T-helper 1 cell (primary cell): ENCODE measurements at places on chromosomes 7 and 10.

- DNase-seq, result no peak
Measured at GRCh38 chr7:20597339-20597738, 18.1 kb upstream of the ABCB5 start.

- peak; percentile 46 for DNase-seq
Measured at GRCh38 chr10:33139181-33139646, 181.2 kb upstream of the ITGB1 start.

DNA sequence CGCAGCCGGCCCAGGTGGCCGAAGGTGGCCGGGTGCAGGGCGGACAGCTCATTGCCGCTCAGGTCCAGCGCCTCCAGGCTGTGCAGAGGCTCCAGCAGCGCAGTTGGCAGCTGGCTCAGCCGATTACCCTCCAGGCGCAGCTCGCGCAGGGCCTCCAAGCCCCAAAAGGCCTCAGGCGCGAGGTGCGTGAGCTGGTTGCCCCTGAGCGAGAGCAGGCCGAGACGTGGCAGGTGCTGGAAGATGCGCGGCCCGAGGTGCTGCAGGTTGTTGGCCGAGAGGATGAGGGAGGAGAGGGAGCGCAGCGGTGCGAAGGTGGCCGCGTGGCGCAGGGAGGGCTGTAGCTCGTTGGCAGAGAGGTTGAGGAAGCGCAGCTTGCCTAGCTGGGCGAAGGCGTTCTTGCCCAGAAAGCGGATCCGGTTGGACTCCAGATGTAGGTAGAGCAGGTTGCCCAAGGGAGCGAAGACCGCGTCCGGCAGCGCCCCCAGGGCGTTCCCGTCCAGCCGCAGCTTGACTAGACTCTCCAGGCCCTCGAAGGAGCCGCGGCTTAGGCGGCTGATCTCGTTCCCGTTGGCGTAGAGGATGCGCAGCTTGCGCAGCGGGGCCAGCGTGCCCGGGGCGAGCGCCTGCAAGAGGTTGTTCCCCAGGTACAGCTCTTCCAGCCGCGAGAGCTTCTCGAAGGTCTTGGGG lies 923 bp downstream of the TRIL start:
- no peak for DNase-seq

DNA sequence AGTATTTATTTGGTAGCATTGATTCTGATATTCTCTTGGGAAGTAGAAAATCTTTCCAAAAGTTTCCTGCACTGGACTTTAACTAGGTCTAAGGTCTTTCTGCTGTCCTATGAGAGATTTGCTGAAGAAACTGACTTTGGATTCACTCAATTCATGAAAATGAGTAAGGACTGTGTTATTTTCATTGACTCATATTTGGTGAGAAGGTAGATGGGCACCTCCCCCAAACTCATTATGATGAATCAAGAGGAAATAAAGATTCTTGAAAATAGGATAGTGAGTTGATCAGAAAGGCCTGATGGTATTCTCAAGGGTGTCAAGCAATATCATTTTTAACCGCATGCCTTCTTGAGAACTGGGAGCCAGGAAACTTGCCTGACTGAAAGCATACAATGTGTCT lies 110.3 kb downstream of the RNF133 start:
- DNase-seq, result no peak

- DNase-seq, result no peak
Measured at GRCh38 chr10:62796896-62797295, 7.6 kb upstream of the ADO start.

DNA sequence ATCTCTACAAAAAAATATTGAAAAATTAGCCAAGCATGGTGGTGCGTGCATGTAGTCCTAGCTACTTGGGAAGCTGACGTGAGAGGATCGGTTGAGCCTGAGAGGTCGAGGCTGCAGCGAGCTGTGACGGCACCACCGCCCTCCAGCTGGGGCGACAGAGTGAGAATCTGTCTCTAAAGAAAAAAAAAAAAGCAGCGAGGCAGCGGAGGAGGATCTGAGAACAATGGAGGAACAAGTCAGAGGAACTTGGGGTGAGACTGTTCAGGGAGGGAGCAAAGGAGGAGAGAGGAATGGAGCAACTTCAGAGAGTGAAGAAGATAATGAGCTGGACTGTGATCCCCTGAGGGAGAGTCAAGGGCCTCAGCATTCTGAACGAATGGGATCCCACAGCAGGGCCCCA lies 85.4 kb downstream of the MKX start:
- DNase-seq, result no peak

DNA sequence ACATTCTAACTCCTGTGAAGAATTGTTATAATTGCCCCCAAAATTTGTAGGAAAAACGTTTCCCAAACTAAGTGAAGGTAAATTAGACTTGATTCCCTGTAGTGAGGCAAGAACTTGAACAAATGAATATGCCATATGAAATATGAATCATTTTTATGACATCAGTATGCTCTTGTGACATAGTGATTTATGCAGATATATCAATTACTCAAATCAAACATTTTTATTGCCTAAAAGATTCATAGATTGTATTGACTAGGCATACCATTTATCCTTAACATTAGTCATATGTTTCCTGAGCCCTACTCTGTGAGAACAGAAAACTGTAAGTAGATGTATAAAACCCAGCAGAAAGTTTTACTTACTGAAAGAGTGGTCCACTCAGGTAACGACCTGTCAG lies 245.6 kb downstream of the MALRD1 start:
- DNase-seq, result no peak

DNA sequence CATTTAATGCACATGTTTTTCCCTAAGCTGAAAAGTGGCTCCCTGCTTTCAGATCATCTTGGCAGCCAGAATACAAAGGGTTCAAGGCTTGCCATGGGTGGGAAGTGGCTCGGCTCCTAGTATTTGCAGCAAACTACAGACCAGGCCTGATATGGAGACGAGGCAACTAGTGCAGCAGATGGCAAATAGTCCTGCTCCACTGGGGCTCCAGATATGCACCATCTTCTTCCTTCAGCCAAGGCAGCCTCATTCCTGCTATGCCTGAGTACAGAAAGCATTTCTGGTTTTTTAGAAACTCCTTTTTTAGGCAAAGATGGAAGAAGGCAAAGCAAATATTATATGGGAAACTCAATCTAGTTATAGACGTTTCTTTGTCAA lies 23.9 kb downstream of the LRRC4 start:
- DNase-seq, result no peak

DNA sequence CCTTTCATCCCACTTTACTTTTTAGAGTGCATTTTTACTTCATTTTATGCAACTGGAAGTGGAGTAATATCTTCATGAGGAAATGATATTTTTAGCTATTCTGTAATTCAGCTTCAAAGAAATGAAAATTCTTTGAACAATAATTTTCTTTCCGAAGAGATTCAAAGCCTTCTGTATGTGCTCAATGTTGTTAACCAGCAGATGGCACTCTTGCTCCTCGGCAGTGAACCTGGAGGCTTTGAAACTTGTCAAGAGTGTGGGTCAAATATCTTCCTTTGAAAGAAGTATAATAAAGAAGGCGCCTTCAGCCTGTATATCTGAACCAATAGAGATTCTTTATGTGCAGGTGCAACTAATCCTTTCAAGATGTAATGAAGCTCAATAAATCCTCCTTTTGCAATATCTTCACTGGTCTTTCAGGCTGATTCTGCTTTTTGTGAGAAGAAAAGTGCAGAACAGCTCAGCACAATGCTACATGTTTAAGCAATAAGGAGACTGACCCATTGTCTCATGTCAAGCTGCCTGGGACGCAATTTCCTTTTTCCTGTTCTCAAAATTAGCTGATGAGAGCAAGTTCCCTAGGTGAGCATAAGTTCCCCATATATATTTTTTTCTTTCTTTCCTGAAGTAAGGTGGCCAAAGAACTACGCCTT lies 258.4 kb downstream of the SEMA3A start:
- DNase-seq, result peak; percentile 36

DNA sequence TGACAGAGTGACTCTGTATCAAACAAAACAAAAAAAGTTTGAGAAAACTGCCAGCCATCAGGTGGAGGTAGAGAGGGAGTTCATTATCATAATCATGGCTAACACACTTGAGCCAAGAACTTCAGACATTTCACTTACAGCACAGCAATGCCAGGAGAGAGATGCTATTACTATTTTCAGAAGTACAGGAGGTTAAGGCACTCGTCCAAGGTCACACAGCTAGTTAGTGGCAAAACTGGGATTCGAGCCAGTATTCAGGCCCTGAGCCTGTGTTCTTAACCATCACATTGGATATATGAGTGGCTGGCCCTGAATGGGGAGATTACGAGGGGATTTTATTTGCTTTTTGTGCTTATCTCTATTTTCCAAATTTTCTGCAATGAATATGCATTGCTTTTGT lies 24.8 kb upstream of the UNC5B start:
- DNase-seq, result no peak

GRCh38 chr7:92621561-92622023 lies 31.4 kb upstream of the FAM133B start:
- DNase-seq, result peak; percentile 45

GRCh38 chr7:101399759-101400158 lies 37.1 kb downstream of the COL26A1 start:
- no peak for DNase-seq

DNA sequence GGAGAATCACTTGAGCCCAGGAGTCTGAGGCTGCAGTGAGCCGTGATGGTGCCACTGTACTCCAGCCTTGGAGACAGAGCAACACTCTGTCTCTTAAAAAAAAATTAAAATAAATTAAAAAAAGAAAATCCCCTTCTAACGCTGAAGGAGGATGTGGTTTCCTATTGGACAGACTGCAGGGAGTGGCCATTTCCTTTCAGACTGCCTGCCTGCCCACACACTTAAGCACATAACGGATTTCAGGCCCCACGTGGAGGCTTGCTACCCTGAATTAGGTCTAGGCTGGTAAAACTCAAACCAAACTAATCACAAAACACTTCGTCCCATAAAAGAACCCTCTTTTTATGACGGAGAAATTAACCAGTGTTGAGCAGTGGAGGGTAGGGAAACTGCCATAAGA lies 34.0 kb downstream of the GATA3 start:
- DNase-seq, result peak; percentile 25

GRCh38 chr7:25732766-25733217 lies 419.2 kb upstream of the NFE2L3 start:
- no peak for DNase-seq

GRCh38 chr10:119431034-119431772 lies 111.3 kb downstream of the RGS10 start:
- no peak for DNase-seq

DNA sequence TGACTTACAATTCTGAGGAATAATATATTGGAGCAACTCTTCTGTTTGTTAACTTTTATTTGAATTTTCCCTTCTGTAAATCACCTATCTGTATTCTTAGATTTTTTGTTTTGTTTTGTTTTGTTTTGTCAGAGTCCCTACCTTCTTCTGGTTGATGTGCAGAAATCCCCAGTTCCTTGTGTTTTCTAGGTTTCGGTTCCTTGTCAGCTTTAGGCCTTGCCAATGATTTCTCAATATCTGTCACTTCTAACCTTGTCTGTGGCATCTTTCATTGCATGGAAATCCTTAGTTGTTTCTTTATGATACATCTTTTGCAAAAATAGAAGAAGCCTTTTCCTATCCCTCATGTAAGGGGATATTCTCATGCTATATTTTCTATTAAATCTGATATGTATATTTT lies 21.7 kb upstream of the ST8SIA6 start:
- no peak for DNase-seq

DNA sequence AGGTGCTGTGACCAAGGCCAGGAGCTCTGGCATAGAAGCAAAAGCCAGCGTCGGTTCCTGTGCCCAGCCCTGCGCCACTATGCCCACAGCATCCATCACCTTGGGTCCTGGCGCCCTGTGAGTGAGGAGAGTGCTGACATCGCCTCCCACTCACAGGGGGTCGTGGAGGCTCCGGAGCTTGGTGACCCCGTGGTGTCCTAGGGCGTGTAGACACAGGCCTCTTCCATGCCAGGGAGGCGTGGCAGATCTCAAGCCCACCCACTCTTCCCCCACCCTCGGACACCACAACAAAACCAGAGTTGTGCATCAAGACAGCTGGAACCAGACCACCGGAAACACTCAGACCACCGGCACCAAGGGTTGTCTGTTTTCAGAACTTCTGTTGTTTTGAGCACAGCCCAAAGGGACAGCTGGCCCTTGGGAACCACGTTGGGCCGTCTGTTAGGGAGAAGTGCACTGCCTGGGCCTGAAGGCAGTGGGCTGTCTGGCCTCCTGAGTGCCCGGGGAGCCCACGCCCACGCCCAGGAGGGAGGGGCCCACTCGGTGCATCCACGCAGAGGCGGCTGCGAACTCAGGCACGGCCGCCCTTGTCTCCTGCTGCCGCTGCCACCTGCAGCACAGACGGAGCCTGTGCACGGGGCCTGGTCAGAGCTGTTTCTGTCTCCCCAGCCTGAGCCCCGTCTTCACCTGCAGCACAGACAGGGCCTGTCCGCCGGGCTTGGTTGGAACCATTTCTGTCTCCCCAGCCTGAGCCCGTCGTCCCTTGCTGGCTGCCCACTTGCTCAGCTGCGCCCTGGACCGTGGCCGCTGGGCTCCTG lies 106.3 kb downstream of the INPP5A start:
- no peak for DNase-seq

DNA sequence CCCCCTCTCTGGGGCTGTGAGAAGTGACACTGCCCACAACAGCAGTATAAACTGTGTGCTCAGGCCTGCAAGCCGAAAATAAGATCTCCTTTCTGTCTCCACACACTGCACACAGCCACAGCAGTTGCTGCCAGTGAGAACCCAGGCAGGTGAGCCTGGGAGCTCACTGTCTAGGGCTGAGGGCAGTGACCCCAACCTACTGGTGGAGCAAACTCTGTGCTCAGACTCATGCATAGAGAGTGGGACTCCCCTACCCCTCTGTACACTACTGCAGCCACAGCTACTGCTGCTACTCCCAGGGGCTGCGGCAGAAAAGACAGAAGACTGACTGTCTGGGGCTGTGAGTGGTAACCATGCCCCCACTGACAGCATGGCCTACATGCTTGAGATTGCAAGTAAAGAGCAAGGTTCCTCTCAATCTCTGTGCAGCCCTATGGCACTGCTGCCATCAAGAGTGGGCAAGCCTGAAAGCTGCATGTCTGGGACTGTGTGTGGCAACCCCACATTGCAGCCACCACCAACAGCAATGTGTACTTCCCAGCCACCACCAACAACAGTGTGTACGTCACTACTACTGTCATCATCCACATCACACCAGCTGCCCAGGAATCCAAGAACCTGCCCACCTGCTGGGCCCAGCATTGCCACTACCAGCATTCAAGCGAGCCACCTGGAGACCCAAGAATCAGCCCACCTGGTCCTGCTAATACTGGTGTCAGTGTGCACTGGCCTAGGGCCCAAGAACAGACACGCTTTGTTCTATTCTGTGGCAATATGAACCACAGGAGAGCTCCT lies 226.1 kb downstream of the XPNPEP1 start:
- no peak for DNase-seq

DNA sequence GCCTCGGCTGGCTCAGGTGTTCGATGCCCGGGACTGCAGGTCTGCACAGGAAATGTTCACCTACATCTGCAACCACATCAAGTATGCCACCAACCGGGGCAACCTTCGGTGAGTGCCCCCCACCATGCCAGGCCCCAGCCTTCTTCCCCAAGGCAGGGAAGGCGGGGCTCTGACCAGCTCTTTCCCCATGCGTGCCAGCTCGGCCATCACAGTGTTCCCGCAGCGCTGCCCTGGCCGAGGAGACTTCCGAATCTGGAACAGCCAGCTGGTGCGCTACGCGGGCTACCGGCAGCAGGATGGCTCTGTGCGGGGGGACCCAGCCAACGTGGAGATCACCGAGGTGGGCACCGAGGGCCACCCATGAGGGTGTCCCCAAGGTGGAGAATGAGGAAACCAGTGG lies 7.5 kb downstream of the NOS3 start:
- no peak for DNase-seq
